CD8-positive, alpha-beta memory T cell (primary cell): ENCODE measurements at places on chromosomes 4 and X. TPM values are rescaled to one million over a fixed set of nuclear protein-coding genes. Genes with fewer than 3 reads are reported as not detected.

The ABCG2 gene
- 1.4 TPM for total RNA-seq

DNA sequence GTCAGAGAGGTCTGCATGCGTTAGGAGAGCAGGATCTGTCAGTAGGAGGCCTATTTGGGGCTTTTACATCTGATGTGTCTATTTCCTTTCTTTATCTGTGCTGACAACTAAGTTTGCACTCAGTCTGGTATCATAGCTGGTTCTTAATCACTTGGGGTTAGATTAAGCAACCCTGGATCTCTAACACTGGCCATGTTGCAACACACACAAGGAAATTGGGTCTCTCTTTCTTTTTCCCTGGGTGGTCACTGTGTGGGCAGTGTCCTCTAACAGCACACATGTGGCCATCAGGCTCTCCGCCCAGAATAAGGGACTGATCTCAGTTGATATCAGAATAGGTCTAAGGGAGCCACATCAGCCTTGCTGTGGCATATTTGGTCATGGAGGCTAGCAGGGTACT lies 38.9 kb downstream of the IGFBP7 start:
- no peaks in the 10 kb centered on the region for H3K4me1 ChIP-seq
- H3K27ac ChIP-seq: no peak overlapping the region
- no peak for DNase-seq
- H3K27me3 ChIP-seq: no peaks in the 10 kb centered on the region
- H3K4me3 ChIP-seq: no peak overlapping the region
- no peaks in the 10 kb centered on the region for H3K36me3 ChIP-seq

GRCh38 chr4:62414563-62414962 lies 1214.4 kb downstream of the ADGRL3 start:
- no peaks in the 10 kb centered on the region for H3K36me3 ChIP-seq
- no peak overlapping the region for H3K27ac ChIP-seq
- H3K27me3 ChIP-seq: no peaks in the 10 kb centered on the region
- H3K4me1 ChIP-seq: no peaks in the 10 kb centered on the region
- H3K4me3 ChIP-seq: no peak overlapping the region

DNA sequence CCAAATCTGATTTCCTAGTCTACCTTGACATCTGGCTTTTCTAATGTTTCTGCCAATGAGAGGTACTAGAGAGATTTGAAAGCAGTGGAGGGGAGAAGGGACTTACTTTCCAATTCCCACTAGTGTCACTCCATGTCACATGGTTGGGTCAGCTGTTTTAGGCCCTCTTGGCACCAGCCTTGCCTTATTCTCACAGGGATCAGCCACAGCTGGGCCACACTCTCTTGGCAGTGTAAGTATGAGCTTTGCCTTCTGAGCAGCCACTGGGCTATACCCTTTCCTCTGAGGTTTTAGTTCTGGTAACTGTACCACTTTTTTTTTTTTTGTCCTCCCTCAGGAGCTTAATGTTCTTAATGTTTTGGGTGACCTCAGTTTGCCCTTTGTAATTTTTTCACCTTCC lies 10.2 kb upstream of the ADH1C start:
- no peaks in the 10 kb centered on the region for H3K36me3 ChIP-seq
- H3K4me1 ChIP-seq: no peaks in the 10 kb centered on the region
- no peaks in the 10 kb centered on the region for H3K27me3 ChIP-seq
- H3K27ac ChIP-seq: no peak overlapping the region

DNA sequence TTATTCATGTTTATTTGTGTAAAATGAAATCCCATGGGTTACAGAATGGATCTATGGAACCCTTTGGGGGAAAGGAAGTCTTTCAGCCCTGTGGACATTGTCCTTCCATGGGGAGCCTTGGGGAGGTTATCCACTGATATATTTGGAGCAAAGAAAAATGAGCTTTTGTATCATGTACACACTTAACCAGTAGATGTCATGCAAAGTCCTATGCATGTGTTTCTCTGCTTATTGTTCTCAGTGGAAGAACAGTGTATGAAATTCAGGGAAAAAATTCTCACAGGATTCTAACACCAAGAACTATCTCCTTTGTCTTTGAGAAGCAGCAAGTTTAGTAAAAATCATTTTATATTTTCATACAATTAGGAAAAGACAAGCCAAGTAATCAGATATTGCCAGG lies 105.3 kb downstream of the DTHD1 start:
- no peaks in the 10 kb centered on the region for H3K27me3 ChIP-seq
- DNase-seq: no peak
- H3K4me1 ChIP-seq: peaks cover 22% of the 10 kb centered on the region
- peak overlapping the region; percentile 0 for H3K4me3 ChIP-seq
- H3K36me3 ChIP-seq: no peaks in the 10 kb centered on the region

DNA sequence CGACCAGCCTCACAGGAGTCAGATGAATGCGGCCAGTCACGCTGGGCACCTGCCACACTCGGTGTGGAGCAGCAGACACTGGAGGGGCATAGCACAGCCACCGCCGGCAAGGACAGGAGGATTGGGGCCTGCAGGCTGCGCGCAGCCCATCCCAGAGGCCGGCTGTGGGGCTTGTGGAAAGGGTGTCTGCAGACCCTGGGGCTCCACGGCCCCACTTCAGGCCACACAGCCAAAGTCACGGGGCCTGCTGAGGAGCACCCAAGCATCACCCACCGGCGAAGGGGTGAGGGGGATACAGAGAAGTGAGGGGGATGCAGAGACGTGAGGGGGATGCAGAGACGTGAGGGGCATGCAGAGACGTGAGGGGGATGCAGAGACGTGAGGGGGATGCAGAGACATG lies 70.1 kb downstream of the FAM53A start:
- no peaks in the 10 kb centered on the region for H3K36me3 ChIP-seq
- no peaks in the 10 kb centered on the region for H3K27me3 ChIP-seq
- no peak overlapping the region for H3K27ac ChIP-seq

DNA sequence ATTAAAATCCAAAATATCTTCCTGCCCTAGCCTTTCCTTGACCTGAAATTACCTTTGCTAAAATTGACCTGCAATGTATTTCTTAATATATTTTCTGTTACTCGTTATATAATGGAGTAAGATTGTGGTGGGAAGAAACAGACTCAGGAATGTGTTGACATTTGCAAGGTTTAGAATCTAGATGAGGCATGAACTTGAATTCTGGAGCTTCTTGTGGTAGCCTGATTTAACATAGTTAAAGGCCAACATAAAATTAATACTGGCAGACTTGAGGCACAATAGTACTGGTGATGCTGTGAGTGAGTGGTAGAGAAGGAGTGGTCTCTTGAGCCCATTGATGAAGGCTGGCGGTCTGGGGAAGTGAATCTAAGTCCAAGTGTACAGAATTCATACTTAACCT lies 197.9 kb upstream of the SPRY1 start:
- no peak overlapping the region for H3K4me3 ChIP-seq
- no peaks in the 10 kb centered on the region for H3K27me3 ChIP-seq
- no peaks in the 10 kb centered on the region for H3K36me3 ChIP-seq
- no peak overlapping the region for H3K27ac ChIP-seq

DNA sequence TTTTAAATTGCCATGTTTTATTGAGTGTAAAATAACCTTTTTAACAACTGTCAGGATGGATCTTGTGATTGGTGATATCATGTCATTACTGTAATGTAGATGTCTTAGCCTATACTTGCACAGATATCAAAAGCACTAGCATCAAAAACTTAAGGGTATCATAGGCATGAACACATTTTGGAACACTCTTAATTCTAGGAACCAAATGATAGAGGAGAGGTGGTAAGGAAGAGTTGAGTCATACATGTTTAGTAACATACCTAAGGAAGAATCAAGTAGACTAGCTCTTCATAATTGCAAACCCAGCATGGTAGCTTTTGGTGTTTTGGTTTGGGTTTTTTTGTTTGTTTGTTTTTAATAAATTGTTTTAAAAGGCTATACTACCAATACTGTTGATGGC lies 43.4 kb downstream of the SMARCAD1 start:
- no peaks in the 10 kb centered on the region for H3K27me3 ChIP-seq
- no peak for DNase-seq
- H3K4me3 ChIP-seq: no peak overlapping the region
- H3K4me1 ChIP-seq: no peaks in the 10 kb centered on the region
- no peaks in the 10 kb centered on the region for H3K36me3 ChIP-seq

GRCh38 chrX:40303256-40304077 lies 205.7 kb upstream of the BCOR start:
- H3K4me3 ChIP-seq: no peak overlapping the region
- no peak overlapping the region for H3K27ac ChIP-seq
- H3K4me1 ChIP-seq: no peaks in the 10 kb centered on the region
- H3K27me3 ChIP-seq: no peaks in the 10 kb centered on the region
- no peak for DNase-seq
- no peaks in the 10 kb centered on the region for H3K36me3 ChIP-seq

DNA sequence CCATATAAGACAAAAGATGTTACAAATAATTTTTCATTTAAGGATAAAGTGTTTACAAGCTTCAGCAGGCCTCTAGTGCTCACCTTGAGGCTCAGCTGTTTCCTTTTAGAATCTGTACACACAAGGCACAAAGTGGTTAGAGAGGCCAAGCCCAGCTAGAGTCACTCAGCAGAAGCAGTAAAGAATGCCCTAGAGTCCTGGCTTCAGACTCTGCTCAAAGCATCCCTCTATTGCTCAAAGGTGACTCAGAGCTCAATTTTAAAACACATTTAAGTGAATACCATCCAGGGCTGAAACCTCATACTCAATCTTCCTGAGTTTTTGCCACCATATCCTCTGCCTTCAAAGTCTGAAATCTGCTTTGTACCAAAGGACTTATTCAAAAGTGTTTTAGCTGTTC lies 22.6 kb upstream of the PHF8 start:
- H3K36me3 ChIP-seq: no peaks in the 10 kb centered on the region
- no peak overlapping the region for H3K4me3 ChIP-seq
- no peaks in the 10 kb centered on the region for H3K4me1 ChIP-seq
- H3K27ac ChIP-seq: no peak overlapping the region
- H3K27me3 ChIP-seq: no peaks in the 10 kb centered on the region
- DNase-seq: no peak

- no peak for DNase-seq
- peaks cover 8% of the 10 kb centered on the region for H3K36me3 ChIP-seq
- no peaks in the 10 kb centered on the region for H3K27me3 ChIP-seq
- H3K4me3 ChIP-seq: no peak overlapping the region
Observed at GRCh38 chr4:153639833-153640802, 44.0 kb upstream of the TLR2 start.

DNA sequence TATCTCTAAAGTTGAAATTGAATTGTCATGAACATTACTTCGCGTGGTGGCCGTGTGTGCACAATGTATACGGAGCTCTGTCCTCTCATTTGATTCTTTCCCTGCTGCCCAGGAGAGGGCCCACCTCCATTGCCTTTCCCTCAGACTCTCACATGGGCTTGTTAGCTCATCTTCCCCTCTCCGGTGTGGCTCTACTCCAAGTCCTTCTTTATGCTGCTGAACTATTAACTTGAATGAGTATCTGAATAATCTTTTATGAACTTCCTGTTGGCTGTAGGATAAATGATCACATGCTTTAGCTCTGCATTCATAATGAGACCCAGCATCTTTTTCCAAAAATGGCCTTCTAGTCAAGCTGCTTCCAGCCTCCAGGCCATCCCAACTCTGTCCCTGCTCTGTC lies 68.8 kb upstream of the CLNK start:
- H3K36me3 ChIP-seq: no peaks in the 10 kb centered on the region
- H3K4me1 ChIP-seq: no peaks in the 10 kb centered on the region
- H3K27ac ChIP-seq: no peak overlapping the region
- DNase-seq: no peak
- no peaks in the 10 kb centered on the region for H3K27me3 ChIP-seq

DNA sequence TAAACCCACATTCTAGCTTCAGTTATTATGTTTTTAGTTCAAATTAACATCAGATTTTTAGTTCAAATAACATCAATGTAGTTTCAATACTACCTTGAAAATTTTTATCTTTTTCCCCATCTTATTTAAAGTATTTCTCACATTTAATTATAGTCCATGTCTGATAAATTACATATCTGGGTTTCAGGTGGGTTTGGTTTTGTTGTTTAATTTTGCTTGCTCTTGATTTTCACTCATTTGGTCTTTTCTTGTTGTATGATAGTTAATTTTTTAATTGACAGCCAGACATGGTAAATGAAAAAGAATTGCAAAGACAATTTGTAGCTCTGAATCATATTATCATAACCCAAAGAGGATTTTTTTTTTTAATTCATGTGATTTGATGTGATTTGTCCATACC lies 41.9 kb downstream of the GYG2 start:
- H3K36me3 ChIP-seq: no peaks in the 10 kb centered on the region
- no peaks in the 10 kb centered on the region for H3K4me1 ChIP-seq
- no peak for DNase-seq
- no peaks in the 10 kb centered on the region for H3K27me3 ChIP-seq
- H3K4me3 ChIP-seq: no peak overlapping the region

GRCh38 chr4:8171266-8171665 lies 12.7 kb upstream of the ABLIM2 start:
- H3K36me3 ChIP-seq: no peaks in the 10 kb centered on the region
- H3K4me1 ChIP-seq: no peaks in the 10 kb centered on the region
- H3K27me3 ChIP-seq: no peaks in the 10 kb centered on the region
- no peak overlapping the region for H3K4me3 ChIP-seq
- no peak for DNase-seq
- no peak overlapping the region for H3K27ac ChIP-seq
